ENCODE measurements at places on chromosomes 5 and 9. TPM values are rescaled to one million over a fixed set of nuclear protein-coding genes. Genes with fewer than 3 reads are reported as not detected.

DNA sequence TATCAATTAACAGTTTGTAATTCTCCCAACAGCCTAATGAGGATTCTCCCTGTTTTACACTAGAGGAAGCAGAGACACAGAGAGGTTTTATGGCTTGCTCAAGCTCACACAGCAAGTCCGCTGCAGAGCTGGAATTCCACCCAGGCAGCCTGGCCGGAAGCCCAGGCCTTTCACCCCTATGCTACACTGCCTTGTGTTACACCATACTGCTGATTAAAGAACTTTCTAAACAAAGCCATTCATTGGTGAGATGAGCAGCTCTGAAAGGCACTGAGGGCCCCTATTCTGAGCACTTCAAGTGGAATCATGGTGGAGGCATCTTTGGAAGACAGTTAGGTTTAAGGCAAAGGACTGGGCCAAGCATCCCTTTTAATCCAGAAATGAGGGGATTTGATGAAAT is 14.7 kb upstream of the LARP1 start:
- DNase-seq = no peak
- H3K4me3 ChIP-seq = no peak overlapping the region
- no peak overlapping the region for H3K27ac ChIP-seq
- H3K36me3 ChIP-seq = no peaks in the 10 kb centered on the region
- no peaks in the 10 kb centered on the region for H3K27me3 ChIP-seq
- H3K4me1 ChIP-seq = peaks cover 11% of the 10 kb centered on the region

DNA sequence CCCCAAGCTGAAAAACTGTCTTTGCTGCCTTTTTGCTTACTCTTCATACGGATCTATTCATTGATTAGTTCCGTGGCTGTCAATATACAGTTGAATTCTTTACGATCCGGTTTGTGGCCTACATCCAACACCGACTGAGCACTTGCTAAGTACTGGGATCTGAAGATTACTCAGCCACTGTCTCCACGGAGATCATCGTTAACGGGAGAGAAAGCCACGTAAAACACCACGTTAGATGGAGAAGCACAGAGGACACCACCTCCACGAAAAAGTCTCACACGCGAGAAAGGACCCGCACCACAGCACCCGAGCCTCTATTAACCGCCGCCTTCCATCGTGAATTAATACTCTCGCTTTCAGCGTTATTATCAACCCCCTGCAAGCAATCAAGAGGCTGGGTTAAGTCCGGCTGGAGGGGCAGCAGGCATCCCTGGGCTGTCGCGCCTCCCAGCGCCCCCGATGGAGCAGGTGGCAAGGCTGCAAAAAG is 650 bp downstream of the ELP1 start:
- peaks cover 13% of the 10 kb centered on the region for H3K4me1 ChIP-seq
- DNase-seq = no peak
- H3K27me3 ChIP-seq = no peaks in the 10 kb centered on the region
- peak overlapping the region; percentile 84 for H3K27ac ChIP-seq

GRCh38 chr9:84937180-84937579 is 267.7 kb downstream of the NTRK2 start:
- no peaks in the 10 kb centered on the region for H3K36me3 ChIP-seq
- H3K27ac ChIP-seq = no peak overlapping the region
- H3K4me3 ChIP-seq = no peak overlapping the region
- no peaks in the 10 kb centered on the region for H3K4me1 ChIP-seq
- no peaks in the 10 kb centered on the region for H3K27me3 ChIP-seq

- no peak overlapping the region for H3K27ac ChIP-seq
- no peaks in the 10 kb centered on the region for H3K36me3 ChIP-seq
Observed at GRCh38 chr9:34046784-34047379, 1.8 kb downstream of the UBAP2 start.

The DDX4 gene
- not detected for total RNA-seq

The ENDOG gene
- 21.2 TPM for total RNA-seq

The TESK1 gene
- total RNA-seq = 64.5 TPM

Measured in thoracic aorta (tissue), 2 donors.